ENCODE measurements at places on chromosomes 11 and 22.

DNA sequence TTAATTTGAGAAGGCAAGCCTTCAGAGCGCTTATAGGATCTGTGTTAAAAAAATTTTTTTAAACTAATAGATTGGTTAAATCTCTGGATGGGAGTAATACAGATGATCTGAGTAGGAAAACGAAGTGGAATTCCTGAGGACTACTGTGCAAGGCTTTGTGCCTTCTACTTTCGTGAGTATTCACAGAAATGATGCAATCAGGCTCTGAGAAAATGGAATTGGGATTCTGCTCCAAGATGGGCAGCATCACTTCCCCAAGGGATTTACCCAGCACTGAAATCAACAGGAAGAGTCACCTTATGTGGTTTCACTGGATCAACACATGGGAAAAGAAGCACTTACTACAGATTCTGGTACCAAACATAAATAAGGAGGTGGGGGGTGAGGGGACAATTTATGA is 12.5 kb downstream of the KMT5B start:
- DNase-seq, result no peak

GRCh38 chr11:77883775-77884174 is 62.8 kb downstream of the AAMDC start:
- no peak for DNase-seq

DNA sequence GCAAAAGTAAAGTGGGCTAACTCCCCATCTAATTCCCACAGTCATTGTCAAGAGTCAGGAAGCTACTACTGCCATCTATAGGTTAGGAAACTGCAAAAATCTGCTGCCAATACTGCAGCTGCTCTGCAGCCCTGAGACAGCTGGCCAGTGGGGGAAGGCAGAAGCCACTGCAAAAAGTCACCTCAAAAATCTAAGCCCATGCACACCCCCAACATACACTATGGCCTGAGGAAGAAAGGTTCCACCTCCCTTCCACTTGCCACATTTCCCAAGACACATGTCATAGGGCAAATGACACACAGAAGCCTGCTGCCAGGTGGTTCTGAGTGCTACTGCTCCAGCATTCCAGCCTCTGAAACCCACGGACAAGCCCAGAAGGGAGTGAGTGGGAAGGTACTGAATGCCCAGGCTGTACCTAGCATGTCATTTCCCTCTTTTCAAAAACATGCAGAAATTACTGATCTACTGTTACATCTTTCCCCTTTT is 36.9 kb downstream of the DGCR2 start:
- DNase-seq, result no peak

- DNase-seq, result no peak
Observed at GRCh38 chr11:67023957-67024353, 1.0 kb downstream of the SYT12 start.

DNA sequence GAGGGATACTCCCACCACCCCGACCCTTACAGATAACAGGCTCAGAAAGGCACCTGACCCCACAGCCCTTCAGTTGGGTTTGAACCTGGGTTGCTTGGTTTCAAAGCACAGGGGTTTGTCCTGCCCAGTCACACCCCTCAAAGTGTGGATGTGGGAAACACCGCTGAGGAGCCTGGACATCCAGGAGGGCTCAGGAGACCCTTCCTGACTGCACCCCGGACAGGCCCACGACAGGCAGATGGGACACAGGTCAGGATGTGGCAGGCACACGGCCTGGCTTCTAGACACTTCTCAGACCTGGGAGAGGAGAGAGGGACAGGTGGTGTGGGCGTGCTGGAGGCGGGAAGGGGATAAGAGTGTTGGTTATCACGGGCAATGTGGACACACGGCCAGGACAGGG is 932.3 kb downstream of the BRD1 start:
- no peak for DNase-seq

DNA sequence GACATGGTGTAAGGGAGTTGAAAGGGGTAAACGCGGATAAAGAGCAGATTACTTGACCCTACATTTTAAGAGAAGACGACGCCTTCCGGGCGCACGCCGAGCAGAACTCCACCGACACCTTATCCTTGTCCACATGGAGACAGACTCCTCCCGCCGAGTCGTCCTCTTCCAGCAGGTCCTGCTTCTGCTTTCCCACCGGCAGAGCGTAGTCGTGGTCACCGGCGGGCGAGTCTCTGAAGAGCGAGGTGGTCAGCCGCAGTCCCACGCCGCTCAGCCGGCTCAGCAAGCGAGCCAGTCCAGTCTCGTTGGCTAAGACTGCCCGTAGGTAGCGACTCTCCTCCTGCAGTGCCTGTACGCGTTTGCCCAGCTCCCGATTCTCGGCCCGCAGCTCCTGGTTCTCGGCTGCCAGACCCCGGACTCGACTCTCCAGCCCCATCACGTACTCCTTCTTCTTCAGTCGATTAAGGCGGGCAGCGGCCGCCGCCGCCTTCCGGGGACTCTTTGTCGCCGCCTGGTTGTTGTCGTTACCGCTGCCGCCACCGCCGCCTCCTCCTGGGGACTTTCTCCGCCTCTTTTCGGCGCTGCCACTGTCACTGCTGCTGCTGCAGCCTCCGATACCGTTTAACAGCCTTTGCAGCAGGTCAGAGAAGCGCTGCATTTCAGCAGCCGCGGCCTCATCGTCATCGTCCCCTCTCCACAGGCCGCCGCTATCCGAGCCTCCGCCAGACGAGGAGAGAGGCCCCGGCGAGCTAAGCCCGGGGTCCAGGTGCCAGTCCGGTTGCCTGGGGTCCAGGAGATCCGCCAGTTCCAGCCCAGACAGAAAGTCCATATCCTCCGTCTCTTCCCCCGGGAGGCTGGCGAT is 945 bp downstream of the CREBZF start:
- peak; percentile 7 for DNase-seq

GRCh38 chr11:134139873-134140331 is 71.0 kb downstream of the JAM3 start:
- DNase-seq, result no peak

- DNase-seq, result no peak
Observed at GRCh38 chr11:35116245-35116644, 22.7 kb upstream of the CD44 start.

- DNase-seq, result no peak
Observed at GRCh38 chr11:46112961-46113607, 8.2 kb downstream of the PHF21A start.

- DNase-seq, result no peak
Observed at GRCh38 chr11:86932924-86933875, 22.0 kb downstream of the FZD4 start.

DNA sequence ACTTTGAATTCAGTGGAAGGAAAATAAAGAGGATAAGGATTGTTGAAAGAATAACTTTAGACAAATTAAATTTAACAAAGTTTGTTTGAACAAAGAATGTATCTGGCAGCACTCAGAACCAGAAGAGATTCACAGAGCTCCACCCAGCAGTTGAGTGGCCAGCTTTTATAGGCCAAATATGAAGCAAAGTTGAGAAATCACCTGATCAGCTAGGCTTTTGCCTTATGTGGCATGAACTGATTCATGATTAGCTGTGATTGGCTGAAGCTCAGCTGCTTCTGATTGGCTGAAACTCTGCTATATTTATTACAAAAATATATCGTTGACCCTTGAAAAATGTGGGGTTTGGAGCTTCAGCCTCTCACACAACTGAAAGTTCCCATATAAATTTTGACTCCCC is 62.6 kb downstream of the PIWIL4 start:
- DNase-seq, result no peak

- DNase-seq, result no peak
Observed at GRCh38 chr22:17823226-17823625, 49.0 kb upstream of the BID start.

GRCh38 chr11:67174311-67174710 is 55.2 kb downstream of the KDM2A start:
- DNase-seq, result no peak

- no peak for DNase-seq
Observed at GRCh38 chr11:88619656-88620385, 282.3 kb upstream of the CTSC start.

DNA sequence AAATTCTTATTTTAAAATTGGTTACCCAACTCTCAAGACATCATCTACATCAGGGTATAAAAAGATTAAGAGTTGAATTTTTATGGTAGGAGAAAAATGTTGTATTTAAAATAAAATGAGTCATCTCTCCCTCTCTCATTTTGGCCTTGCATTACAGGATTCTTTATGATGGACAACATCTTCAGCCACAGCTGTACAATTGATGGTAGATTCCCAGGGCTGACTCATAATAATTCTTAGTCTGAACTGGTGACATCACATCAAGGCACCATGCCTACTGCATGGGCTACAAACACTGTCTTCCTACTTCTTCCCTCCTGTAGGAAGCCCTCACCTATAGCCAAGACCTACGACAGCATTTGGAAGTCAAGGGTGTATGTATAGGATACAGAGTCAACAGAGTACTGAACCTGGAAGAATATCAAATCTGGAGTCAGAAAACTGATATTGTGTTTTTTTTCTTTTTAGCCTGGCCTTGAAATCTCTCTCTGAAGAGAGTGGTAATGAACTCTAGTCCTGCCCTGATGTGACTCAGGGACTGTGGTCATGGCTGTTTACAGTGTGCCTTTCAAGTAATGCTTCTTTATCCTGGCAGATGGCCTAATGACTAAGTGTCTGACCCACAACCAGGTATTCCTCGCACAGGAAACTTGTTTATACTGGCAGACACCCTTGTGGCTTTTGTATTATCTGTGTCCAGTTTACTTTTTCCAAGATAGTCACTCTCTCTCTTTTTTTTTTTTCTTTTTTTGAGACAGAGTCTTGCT is 32.5 kb downstream of the MRGPRX2 start:
- no peak for DNase-seq

GRCh38 chr11:76673176-76674142 is 2.9 kb upstream of the LRRC32 start:
- no peak for DNase-seq

GRCh38 chr22:50513175-50513574 is 5.2 kb downstream of the NCAPH2 start:
- DNase-seq, result no peak

DNA sequence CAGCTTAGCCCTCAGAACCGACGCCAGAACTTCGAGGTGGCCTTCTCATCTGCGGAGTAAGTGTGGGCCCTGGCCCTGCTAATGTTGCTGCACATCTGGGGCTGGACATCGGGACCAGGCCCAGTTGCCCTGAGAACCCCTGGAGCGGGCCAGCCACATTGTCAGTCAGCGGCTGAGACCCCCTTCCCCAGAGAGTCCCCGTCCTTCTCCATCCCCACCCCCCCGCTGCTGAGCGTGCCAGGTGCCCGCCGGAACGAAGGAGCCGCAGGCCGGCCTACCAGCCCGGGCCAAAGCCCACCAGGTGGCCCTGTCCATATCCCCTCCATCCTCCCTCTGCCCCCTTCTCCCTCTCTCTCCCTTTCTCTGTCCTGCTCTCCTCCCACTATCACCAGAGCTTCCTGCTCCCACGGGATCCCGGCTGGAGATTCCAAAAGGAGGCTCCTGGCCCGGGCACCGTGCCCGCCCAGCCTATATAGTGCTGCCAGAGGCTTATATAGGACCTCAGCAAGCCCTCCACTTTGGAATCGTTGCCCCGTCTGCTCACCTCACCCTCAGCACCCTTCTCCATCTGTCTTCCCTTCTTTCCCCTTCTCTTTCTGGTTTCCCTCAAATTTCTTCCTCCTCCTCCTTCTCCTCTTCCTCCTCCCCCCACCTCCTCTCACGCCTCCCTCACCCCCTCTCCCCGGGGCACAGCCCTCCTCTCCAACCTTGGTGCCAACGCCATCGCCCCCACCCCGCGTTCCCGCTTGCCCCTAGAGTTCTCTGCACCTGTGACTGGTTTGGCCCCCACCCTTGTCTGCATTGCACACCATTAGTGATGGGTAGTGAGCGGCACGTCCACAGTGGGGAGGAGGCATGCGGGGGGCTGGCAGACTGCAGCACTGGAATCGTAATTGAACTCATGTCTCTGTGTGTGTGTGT is 7.3 kb downstream of the SELENOM start:
- no peak for DNase-seq

GRCh38 chr22:38843657-38844314 is at the start of gene NPTXR:
NPTXR (minus strand) TSS chr22:38844028.
- no peak for DNase-seq

GRCh38 chr11:116061322-116061721 is 557.1 kb upstream of the CADM1 start:
- no peak for DNase-seq

GRCh38 chr11:11173316-11174025 is 179.6 kb downstream of the CSNK2A3 start:
- DNase-seq, result no peak

- DNase-seq, result no peak
Observed at GRCh38 chr22:48755059-48755949, 1072.4 kb downstream of the BRD1 start.

- DNase-seq, result no peak
Observed at GRCh38 chr11:116733969-116734508, 38.7 kb downstream of the BUD13 start.

DNA sequence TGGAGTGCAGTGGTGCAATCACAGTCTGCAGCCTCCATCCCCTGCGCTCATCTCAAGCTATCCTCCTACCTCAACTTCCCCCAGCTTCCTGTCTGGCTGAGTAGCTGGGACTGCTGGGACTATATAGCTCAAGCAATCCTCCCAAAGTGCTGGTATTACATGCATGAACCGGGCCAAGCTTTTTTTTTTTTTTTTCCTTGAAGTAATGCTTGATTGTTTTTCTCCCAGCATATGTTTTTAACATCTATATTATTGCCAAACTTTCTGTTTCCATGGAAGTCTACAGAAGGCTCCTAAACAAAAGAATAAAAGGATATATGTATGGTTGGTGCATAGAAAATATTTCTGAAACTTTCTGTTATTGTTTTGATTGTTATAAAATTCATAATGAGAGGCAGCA is 853.6 kb downstream of the KCNA4 start:
- DNase-seq, result no peak

DNA sequence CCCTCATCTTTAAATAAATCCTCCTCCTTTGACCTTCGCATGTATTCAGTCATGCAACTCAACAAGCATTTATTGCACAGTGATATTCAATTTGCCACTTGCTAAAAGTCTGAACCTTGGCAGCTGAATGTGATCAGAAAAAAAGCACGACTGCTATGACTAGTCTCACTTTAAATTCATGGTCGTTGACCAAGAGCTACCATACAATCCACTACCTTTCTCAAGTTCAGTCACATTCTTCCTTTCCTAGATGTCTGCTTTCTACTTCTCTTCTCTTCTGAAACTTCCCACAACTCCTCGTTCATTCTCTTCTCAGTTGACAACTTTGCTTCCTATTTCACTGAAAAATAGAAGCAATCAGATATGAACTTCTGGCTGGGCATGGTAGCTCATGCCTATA is 2.0 kb upstream of the SAA1 start:
- DNase-seq, result no peak

DNA sequence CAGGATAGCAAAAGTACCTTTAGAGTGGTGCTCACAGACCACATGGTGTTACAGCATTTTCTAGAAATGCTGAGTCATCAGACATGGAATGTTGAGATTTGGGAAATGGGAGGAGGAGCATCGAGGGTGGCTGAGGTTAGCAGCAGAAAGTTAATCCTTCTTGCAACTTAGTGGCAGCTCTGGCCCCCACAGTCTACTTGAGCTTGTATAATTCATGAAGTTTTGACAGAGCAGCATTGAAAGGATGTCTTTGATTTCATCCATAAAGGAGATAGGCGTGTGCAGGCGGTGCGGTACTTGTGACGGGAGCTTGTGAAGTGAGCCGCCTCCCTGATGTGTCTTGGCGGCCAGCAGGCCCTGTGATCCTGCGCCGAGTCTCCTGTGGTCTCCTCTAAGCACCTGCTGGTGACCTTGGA is 330.5 kb downstream of the TBC1D22A start:
- DNase-seq, result no peak

Measured in esophagus squamous epithelium (tissue), 5 donors.